Stimulated activated CD4-positive, alpha-beta T cell treated with anti-CD3 and anti-CD28 coated beads, TNF-alpha, amount 100 ng/mL, for 48 hours (primary cell): ENCODE measurements at places on chromosomes 13 and 19.

DNA sequence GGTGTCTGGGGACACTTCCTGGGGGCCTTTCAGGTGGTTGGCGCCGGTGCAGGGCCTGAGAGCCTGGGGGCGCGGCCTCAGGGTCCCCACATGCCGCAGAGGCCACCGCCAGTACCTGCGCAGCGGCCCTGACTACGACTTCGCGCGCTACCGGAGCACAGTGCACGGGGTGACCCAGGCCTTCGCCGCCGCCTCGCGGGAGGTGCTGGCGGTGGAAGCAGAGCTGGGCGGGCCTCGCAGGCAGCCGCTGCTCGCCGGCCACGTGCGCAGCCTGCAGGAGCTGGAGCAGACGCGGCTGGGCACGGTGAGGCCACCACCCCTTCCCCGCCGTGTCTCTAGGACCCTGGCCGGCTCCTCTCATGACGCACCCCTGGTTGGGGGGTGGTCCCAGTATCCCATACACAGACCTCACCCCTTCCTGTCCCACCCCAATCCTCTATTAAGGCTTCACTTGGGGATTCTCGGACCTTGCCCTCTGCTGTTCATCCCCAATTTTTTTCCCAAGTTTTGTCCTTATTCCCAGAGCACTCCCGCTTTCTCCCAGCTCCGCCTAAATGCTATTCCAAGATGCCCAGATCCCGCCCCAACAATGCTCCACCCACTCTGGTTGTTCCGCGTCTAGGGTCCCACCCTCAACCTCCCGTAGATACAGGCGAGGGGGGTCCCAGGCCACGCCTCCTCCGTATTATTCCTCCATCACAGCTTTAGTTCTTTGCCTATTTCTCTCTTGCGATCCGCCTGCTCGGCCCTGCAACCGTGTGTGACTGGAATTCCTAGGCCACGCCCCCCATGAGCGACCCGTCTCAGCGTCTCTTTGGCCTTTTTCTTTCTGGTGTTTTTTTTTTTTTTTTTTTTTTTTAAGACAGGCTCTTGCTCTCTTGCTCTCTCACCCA lies 1.0 kb downstream of the REX1BD start:
- DNase-seq: peak; percentile 57

GRCh38 chr13:101612735-101613134 lies 160.3 kb downstream of the ITGBL1 start:
- no peak for DNase-seq

- no peak for DNase-seq
Observed at GRCh38 chr19:48392860-48393558, 459 bp upstream of the GRIN2D start.

GRCh38 chr13:29165840-29166239 lies 345.7 kb downstream of the MTUS2 start:
- no peak for DNase-seq

DNA sequence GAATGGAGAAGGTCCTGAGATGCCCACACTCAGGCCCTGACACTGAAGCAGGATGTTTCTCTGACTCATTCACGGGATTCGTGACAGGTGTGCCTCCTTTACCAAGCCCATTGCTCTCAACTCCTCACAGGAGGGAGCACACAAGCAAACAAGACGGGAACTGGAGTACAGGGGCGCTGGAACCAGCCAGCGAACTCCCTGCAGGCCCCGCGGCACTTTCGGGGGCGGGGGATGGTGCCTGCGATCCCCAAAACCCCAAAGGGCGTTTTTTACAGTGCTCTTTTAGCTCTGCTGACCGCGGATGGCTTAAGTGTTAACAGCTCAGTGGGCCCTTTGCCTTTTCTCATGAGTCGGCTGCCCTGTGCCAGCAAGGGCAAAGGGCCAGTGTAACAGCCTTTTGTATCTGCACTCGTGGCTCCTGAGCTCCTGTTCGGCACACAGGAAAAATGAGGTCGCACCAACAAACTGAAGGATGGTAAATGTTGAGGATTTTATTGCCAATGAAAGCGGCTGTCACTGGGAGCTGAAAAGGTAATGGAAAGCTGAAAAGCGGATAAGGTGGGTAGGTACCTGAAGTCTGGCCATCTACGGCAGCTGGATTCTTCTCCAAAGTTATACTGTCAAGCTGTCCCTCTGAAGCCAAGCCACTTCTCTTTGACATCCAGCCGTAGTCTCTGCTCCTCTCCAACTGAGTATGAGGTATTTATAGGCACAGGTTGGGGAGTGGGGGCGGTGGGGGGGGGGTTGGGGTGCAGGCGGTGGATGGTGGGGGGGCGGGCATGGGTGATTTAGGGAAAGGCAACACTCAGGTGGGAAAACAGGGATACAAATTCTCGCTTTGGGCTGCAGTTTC lies 65.0 kb upstream of the TRPC4 start:
- DNase-seq: no peak

DNA sequence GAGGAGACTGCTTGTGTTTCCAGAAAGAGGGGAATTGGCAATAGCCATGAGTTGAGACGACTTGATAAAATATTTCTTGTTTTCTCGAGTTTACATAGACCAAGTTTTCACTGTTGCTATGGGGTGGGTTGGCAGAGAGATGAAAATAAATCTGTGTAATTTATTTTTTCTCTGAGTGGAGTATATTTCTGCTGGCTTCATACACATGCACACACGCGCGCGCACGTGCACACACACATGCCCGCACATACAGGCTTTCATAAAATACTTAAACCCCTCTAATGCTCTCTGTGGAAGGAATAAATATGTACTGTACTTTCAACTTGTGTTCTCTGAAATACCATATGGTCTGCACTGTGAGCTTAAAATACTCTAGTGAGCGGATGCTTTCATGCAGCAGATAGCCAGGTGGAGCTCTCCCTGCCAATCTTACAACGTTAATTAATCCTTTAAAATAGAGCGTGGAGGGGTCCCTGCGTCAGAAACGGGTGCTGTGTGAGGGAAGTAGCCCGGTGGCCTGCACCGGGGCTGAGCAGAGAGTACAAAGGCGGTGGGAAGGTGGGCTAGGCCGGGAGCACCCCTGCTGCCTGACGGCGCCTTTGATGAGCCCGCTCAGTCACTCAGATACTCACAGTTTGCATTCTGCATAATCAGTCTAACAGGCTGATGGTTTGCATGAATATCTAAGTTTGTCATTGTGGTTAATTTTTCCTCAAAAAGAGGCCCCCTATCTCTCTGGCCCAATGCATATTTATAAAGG lies 44.1 kb downstream of the CCNE1 start:
- DNase-seq: no peak

GRCh38 chr13:27183561-27184147 lies 12.0 kb upstream of the USP12 start:
- DNase-seq: no peak
